Lung microvascular endothelial cell (primary cell): ENCODE measurements at places on chromosomes 2 and 18.

DNA sequence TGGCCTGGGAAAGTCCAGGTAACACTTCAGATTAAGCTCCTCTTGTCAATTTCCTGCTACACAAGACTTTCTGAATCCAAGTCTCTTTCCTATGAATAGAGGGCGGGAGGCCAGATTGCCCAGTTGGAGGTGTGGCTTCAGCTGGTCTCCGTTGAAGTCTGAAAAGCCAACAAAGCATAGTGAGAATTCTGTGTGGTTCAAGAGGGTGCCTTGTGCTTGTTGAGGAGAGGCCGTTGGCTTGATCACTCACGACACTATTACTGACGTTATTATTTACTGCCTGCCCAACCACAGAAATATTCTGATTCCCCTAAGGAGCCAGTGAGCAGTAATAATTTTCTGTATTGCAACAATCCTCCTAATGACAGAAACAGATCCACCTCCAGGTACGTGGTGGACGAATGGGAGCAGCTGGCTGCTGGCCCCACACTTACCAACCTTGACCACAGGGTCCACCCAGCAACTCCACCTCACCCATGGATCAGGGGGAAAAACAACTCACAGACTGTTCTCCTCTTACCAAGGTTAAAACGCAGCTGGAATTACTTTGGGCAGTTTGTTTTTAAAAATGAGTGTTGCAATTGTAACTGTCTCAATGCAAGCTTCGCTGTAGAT is 21.9 kb downstream of the NRP2 start:
- DNase-seq, result peak; percentile 61

- DNase-seq, result no peak
Observed at GRCh38 chr2:2797797-2798196, 466.7 kb upstream of the MYT1L start.

- DNase-seq, result no peak
Observed at GRCh38 chr18:76493213-76494161, 1.6 kb downstream of the ZNF516 start.

GRCh38 chr2:17864676-17865075 is 13.8 kb upstream of the KCNS3 start:
- DNase-seq, result no peak

DNA sequence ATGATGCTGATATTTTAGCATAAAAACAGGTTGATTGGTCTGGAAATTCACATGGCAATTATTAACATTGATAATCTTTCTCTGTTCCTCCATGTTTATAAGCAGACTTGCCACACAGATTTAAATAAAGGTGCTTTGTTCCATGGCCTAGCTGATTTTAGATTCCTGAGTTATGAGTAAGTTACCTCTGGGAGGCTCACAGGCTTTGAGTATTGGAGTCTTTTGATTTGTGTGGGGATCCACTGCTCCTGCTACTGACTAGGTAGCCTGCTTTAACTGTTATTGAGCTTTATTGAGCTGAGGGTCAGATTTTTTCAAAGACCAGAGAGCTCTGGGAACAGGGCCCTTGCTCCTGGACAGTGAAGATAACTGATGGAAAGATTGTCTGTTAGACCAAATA is 166.1 kb downstream of the ANKRD30B start:
- no peak for DNase-seq

GRCh38 chr2:157747280-157747679 is 118.6 kb upstream of the ACVR1C start:
- no peak for DNase-seq
